Stomach (tissue), 19 donors: ENCODE measurements at places on chromosomes 2 and 18. TPM values are rescaled to one million over a fixed set of nuclear protein-coding genes. Genes with fewer than 3 reads are reported as not detected.

The ANKRD36C gene
- 4.3 TPM for polyA plus RNA-seq

The INHA gene
- polyA plus RNA-seq = 0.63 TPM

The PARD3B gene
- polyA plus RNA-seq = 1.8 TPM

The POTEI gene
- polyA plus RNA-seq = not detected

The MYO5B gene
- polyA plus RNA-seq = 13.6 TPM

The CCBE1 gene
- polyA plus RNA-seq = 0.63 TPM

The IL36RN gene
- not detected for polyA plus RNA-seq

The ATAD2B gene
- polyA plus RNA-seq = 4.3 TPM

The APCDD1 gene
- 32.0 TPM for polyA plus RNA-seq

The OTOS gene
- polyA plus RNA-seq = not detected

The EPB41L3 gene
- polyA plus RNA-seq = 7.9 TPM

The WDR7 gene
- 3.1 TPM for polyA plus RNA-seq

The CDK15 gene
- polyA plus RNA-seq = 0.08 TPM

The ILKAP gene
- polyA plus RNA-seq = 38.5 TPM

The COLEC11 gene
- 2.1 TPM for polyA plus RNA-seq
